CD4-positive, alpha-beta T cell treated with Interleukin-17A for 1 hour (primary cell): ENCODE measurements at places on chromosomes 4 and X.

DNA sequence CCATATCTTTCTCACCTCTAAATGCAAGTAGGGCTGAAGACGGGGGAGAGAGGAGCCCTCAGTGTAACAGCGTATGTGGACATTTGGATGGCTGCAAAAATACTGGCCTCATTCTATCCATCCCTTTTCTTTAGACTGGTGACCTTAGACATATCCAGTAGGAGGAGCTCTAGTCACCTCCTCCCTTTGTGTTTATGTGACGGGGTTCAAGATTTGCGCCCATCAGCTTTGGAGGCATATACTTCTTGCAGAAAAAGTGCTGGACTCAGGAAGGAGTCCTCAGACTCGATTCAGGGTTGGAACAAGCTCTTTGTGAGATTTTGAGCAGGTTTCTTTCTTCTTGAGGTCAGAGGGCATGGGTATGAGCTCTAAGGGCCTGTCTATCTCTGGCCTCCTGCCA lies 86.2 kb downstream of the MAMLD1 start:
- DNase-seq: no peak

DNA sequence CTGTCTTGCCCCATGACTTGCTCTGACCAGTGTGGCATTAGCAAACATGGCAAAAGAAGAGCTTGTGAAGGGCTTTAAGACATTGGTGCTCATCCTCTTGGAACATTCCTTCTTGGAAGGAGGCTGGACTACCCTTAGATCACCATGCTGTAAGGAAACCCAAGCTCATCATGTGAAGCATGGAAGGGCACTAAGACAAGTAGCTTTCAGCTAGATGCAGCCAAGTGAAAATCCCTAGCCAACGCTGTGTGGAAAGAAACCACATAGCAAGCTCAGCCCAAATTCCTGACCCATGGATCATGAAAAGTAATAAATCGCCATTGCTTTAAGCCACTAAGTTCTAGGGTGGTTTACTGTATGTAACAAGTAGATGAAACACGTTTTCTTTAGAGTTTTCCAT lies 12.4 kb upstream of the PACRGL start:
- DNase-seq: no peak

- DNase-seq: no peak
Observed at GRCh38 chr4:20662851-20663250, 37.4 kb upstream of the PACRGL start.

- DNase-seq: no peak
Observed at GRCh38 chr4:101862595-101862994, 72.1 kb downstream of the BANK1 start.

DNA sequence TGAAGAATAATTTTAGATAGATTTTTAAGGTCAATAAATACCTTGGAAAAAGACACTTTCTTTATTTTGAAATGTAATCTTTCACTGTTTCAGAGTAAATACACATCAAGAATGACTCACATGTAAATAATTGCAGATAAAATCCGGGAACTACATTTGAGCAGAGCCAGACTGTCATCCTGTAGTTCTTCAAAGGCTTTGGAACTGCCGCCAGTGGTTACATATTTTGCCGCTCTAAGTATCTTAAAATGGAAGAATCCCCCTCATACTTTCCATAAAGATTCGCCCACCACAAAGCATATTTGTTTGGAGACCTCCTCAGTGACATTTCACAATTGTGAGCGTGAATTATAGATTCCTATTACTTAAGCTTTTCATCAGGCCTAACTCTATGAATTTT lies 607.8 kb upstream of the ZFP42 start:
- DNase-seq: no peak

DNA sequence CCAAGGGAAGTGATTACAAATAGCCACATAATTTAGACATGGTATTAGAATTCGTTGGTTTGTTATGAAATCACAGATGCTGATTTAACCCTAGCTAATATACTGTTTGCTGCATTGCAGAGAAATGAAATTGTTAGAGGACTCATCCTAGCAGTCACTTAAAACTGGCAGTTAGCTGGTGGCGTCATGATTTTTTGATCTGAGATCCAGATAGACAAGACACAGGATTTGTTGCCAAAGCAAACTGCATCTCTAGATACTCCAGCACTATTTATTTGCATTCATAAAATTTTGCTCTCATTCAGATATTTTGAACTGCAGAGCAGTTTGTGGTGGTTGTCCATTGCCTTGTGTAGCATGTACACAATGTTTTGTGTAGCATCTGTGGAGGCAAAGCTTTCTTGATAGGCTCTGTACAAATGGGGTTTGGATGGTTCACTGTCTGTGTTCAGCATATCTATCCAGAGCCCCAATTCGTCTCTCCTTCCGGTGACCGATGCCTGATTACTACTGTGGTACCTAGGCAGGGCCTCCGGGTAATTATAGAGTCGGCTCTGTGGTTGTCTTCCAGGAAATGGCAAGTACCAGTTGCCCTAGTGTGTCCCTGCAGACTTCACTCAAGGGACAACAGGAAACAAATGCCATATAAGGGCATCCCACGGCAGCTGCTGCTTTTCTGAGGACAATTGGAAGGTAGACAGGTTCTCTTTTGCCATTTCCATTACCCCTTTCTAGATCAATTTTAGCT lies 30.1 kb upstream of the SPARCL1 start:
- peak; percentile 61 for DNase-seq

GRCh38 chrX:45056428-45057145 lies 144.1 kb downstream of the DIPK2B start:
- no peak for DNase-seq

DNA sequence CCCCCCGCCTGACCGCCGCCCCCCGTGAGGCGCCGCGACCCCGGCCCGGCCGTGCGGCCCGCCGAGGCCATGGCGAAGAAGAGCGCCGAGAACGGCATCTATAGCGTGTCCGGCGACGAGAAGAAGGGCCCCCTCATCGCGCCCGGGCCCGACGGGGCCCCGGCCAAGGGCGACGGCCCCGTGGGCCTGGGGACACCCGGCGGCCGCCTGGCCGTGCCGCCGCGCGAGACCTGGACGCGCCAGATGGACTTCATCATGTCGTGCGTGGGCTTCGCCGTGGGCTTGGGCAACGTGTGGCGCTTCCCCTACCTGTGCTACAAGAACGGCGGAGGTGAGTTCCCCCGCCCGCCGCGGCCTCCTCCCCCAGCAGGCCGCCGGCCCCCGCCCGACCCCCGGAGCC lies 780 bp downstream of the SLC6A8 start:
- DNase-seq: no peak

DNA sequence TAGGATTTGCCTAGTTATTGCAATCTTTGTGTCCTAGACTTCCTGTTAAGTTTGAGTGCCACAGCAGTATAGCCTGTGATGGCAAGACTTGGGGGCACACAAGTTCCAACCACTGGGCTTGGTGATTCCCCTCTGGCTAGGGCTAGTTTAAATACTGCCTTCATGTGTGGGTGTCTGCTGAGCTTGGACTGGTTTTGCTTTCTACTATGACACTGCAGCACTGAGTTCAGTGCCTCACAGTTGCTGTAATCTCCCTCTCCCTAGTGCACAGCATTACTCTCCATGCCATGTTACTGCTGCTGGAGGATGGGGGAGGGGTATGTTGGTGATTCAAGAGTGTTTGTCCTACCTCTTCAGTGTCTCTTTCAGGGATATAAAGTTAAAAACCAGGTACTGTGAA lies 379.6 kb downstream of the IL15 start:
- DNase-seq: no peak

DNA sequence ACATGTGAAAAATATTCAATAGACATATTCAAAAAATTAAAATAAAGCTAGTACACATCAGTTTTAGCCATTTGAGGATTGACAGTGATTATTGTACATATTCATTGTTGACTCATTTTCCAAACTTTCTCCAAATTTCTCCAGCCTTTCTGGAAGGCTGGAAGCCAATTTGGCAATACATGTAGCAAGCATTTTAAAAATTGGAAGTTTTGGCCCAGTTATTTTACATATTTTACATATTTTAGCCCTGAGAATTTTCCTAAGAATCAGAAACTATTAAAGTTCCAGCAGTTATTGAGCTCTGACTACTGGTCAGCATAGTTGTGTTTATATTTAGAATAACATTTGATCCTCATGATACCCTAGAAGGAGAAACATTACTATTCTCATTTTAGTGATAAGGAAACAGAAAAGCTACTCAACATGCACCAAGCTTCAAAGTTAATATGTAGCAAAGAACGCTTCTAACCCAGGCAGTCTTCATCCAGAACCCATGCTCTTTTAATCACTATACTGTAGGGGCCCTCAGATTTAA lies 3.2 kb downstream of the CABS1 start:
- no peak for DNase-seq

GRCh38 chr4:12146339-12146738 lies 717.6 kb upstream of the HS3ST1 start:
- no peak for DNase-seq

GRCh38 chr4:25506032-25506571 lies 129.0 kb downstream of the ANAPC4 start:
- DNase-seq: no peak

DNA sequence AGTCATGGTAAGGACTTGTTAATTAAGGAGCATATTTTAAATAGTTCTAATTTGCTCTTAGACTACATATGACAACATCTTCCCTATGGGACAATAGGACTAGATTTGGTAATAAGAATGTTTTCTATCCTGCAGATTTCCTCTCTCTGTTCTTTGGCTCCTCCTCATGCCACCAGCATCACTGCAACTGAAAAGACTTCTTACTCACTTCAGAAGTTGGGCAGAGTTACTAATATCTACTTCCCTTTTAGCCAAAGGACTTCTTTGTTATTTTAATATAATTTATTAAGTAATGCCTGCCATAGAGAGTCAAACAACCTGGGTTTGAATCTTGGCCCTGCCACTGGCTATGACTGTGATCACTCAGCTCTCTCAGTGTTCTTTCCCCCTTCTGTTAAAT lies 16.4 kb downstream of the MMAA start:
- no peak for DNase-seq

- no peak for DNase-seq
Observed at GRCh38 chr4:137587796-137588195, 55.5 kb upstream of the PCDH18 start.

- no peak for DNase-seq
Observed at GRCh38 chr4:138598226-138598625, 356.1 kb upstream of the SLC7A11 start.

- peak; percentile 23 for DNase-seq
Observed at GRCh38 chrX:115940888-115941332, 229.6 kb upstream of the AGTR2 start.

- no peak for DNase-seq
Observed at GRCh38 chr4:16270454-16271328, 44.4 kb upstream of the TAPT1 start.

DNA sequence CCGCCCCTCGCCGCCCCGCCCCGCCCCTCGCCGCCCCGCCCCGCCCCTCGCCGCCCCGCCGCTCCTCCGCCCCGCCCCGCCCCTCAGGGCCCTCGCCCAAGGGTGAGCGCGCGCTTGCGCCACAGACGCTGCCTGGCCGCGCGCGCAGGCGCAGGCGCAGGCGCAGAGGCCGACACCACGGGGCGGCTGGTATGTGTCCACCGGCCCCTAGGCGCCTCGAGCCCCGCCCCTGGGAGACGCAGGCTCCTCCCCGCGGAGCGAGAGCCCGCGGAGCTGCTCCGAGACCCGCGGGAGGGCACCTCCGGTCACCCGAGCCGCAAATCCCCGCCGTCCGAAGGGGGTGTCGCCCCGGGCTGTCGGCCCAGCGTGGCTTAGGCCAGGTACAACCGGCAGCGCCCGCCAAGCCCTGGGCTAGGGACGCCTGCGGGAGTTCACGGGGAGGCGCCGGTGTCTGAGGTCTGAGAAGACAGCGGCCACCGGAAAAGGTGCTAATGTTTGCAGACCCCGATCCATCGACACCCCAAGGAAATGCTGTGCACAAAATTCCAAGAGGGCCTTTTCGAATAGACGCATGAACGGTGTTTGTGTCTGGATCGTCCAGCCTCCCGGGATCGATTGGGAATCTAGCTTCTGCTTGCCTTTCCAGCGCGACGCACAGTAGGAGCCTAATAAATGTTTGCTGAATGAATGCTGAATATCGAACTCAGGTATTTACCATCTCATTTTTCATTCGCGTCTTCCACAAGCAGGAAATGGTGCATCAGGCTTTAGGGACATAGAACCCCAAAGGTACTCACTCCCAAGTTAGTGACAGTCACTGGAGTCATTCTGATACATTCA lies 473 bp upstream of the CCNQ start:
- peak; percentile 88 for DNase-seq

- DNase-seq: no peak
Observed at GRCh38 chr4:32485956-32486355, 1765.8 kb downstream of the PCDH7 start.

DNA sequence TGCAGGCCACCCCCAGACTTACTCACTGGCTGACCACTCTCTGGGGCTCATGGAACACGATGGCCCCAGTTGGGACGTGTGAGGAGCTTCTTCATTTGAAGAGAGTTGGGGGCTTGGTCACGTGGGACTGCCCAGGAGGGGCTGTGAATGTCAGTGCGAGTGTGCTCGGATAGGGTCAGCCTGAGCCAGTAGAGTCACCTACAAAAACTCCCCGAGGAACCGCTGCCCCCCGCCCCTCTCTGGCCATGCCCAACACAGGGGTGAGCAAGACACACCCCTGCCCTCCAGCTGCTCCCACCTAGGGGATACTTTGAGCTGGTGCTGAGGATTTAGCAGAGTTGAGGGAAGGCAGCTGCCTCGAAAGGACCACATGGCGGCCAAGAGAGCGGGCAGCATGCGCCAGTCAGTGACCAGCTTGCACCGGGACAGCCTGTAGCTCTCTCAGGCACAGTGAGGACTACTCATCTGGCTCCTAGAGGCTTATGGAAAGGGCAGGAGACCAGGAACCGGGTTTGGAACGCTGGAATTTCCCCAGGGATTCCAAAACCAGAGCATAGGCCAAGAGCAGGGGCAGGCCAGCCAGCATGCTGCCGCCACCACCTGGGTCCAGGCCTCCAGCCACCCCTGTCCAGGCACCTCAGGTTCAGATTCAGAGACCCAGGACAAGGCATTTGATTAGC lies 8.4 kb downstream of the PNMA6E start:
- DNase-seq: no peak

GRCh38 chrX:53476371-53476770 lies 42.2 kb upstream of the HSD17B10 start:
- DNase-seq: no peak

DNA sequence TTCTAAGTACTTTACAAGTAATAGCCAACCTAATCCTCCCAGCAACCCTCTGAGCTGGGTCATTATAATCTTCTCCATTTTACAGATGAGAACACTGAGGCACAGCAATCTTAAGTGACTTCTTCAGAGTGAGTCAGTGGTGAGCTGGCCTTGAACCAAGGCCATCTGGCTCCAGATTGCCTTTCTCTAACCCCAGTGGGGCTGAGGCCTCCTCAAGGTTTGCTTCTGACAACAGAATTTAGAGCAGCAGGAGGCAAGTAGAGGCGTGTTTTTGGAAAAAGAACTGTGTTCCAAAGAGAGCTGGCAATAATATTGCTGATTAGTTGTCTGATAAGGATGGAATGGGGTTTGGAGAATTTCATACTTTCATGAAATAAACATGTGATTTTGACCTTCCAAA lies 41.2 kb downstream of the PIR start:
- DNase-seq: no peak
